ENCODE measurements at places on chromosomes 4 and X.

DNA sequence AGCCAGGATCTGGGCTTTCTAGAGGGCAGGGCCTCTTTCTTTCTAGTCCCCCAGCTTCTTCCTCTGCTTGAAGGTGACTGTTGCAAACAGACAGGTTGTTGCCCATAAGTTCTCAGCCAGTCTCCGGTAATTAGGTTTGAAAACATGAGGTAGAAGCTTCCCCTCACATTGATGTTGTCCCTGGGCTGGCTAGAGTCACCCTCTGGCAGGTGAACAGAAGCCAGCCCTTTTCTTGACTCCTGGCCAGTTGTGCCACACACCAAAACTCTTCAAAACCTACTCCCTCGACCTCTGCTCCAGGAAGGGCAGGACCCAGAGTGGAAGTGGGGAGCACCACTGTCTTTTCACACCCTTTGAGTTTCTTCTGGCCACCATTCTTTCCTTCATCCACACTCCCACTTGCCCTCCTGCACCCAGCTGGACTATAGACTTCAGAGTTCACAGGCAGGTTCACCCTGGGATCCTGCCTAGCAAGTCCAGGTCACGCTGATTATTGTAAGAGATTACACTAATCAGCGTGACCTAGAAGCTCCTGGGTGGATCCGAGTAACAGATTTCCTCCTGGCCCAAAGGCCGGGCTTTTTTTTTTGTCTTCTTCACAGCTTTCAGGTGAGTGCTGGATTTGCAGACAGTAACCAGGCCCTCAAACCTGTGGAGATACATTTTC lies 37.4 kb upstream of the ARHGAP6 start:
- no peak for DNase-seq

GRCh38 chr4:33111117-33111516 lies 2390.9 kb downstream of the PCDH7 start:
- DNase-seq, result no peak

DNA sequence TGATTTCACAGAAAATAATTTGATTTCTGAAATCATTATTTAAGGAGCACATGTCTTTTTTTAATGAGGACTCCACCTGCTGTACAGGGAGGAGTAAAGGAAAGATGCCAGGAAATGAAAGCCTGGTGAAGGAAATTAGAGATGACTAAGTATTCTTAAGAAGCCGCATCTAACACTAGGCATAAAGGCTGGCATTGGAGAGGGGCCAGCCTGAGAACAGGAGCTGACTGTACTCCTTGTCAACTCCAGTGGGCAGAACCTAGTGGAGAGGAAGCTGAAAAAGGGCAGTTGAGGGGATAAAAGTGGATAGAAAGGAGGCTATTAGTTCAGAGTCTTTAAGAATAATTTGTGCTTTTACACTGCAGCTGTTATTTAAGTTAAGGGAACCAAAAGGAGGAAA lies 393.0 kb downstream of the PPP1R2C start:
- DNase-seq, result no peak

GRCh38 chr4:111880116-111880515 lies 265.1 kb upstream of the FAM241A start:
- no peak for DNase-seq

DNA sequence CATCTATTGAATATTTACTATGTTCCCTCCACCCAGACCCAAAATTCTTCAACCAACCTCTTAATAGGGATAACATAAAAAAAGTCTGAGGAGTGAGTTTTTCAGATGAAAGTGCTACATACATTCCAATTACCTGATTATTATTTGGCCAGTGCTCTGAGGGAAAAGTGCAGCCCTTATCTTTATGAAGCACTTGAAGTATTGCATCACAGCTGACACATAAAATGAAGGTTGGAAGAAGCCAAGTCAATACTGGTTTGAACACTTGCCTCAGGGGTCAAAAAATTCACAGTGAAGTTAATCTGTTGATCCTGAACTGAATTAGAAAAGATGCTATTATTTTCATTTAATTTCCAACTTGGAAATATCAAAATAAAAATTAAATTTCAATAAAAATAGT lies 498.9 kb downstream of the INPP4B start:
- no peak for DNase-seq

DNA sequence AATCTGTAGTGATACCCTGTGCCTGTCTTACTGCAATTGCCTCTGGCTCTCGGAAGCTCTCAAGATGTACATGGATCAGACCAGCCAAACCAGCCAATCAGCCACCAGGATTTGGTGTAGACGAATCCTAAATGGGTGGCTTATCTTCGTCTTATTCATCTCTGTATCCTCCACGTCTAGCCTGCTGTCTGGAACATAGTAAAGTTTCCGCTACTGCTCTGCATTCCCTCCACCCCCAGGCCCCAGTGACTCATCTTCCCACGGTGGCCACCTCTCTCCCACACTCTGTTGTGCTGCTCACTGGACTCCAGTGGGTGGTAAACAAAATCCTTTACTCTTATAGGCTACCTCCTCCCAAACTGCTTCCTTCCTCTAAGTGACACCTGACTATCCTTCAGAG lies 37.8 kb downstream of the SEPTIN6 start:
- DNase-seq, result peak; percentile 19

GRCh38 chr4:70023218-70023617 lies 5.0 kb upstream of the HTN3 start:
- DNase-seq, result no peak

DNA sequence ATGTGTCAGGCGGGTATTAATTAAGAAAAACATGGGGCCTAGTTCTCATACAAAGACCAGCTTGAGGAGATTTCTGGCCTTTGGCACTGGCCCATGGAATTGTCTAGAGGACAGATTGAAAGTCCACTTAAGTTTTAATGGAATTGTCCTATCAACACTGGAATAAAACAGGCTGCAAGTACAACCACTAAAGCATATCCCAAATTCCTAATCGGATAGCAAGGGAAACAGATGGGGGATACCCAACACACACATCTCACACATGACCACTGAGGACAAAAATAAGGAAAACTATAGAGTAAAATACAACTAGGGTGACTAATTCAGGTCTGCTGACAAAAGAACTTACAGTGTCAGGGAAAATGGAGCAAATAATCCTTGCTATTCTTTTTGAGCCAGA lies 167.8 kb downstream of the GASK1B start:
- DNase-seq, result no peak

DNA sequence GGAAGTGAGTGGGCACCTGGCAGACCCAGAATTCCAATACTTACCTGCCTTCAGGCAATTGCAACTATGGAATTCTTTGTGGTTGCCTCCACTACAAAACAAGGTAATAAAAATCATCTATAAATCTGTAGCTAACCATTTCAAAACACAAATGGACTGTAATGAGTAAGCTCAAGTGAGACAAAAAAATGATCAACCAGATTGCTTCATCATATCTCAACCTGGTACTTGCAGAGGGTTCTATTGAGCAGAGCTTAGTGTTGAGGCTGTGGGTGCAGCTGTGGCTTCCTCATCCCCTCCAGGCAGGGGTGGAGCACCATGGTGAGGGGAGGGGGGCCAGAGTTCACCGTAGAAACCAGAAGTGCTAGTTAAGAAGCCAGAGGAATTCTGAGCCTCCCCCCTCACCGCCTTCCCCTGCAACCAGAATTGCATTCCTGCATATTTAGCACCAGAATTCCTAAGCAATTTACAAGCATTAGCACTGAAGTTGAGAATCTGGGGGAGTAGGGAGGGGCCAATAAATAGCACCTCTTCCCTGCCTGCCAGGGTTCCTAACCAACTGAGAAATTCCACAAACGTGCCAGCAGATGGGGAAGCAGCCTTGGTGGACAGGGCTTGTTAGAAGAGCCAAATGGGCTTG lies 11.5 kb downstream of the CTAG1A start:
- DNase-seq, result no peak

DNA sequence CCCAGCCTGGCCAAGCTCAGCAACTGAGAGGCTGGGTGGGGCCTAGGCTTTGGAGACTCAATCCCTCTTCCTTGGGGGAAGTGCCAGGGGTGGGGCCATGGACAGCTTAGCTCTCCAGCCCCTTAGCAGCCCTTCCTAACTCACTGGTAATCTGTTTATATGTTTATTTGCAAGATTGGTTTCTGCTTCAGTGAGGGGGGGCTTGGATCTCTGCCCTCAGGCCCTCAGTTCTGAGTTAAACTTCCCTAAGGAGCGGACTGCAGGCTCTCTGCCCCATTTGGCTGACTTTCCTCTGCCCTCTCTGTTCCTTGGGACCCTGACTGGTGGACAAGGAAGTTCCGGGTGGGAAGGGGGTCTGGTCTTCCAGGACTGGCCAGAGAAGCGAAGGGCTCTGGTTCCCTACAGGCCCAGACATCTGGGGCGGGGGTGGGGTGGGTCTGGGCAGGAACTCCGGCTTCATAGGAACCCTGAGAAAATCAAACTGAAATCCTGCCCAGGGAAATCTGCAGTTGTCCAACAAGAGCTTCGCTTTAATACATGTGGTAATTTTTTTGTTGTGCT lies 51.4 kb downstream of the NALF2 start:
- no peak for DNase-seq

GRCh38 chrX:103831803-103832544 lies at the start of gene RAB9B:
TSS of gene RAB9B (minus strand) at chrX:103832257. CDS start at chrX:103825784, 6,473 bp downstream.
- DNase-seq, result no peak

DNA sequence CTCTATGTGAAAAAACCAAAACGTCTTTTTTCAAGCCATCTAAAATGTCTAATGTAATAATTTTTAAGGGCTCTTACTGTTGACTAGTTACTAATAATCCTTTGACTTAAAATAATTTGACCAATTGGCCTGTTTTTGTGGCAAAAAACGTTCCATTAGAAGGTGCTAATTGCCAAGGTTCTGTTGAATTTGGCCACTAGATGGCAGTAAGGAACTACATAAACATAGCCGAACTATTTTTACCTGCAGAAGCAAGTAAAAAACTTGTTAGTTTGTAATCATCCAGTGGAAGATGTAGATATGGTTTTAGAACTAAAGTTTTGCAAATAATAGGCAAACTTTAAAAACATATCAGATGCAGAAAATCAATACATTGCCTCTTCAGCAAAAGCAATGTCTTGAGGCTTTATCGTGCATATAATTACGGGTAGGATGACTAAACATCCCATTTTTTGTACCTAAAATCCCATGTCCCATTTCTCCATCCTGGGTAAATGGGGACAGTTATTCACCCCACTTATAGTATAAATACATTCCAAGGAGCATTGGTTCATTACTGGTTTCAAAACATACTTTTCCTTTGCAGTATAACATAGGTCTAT lies 57.6 kb downstream of the PROM1 start:
- no peak for DNase-seq

GRCh38 chr4:79399076-79399475 lies 9.0 kb downstream of the GK2 start:
- DNase-seq, result no peak

DNA sequence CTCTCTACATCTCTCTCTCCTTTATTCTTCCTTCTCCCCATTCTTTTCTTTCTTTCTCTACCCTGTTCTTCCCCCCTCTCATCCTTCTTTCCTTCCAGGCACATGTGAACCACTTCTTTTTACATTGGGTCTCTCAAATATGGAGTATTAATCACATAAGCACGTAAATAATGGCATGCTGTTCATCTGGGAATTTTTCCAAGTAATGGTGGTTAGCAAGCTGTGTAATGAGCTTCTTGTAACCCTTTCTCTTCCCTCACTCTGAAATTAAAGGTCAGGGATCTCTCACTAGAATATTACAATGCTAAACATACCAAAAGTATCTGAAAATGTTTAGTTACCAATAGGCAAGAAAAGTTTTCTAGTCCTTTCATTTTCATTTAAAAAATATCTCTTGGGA lies 239.9 kb upstream of the TEX13A start:
- no peak for DNase-seq

- no peak for DNase-seq
These were observed 202.0 kb upstream of the PCDH7 start for GRCh38 chr4:30518211-30518610.

DNA sequence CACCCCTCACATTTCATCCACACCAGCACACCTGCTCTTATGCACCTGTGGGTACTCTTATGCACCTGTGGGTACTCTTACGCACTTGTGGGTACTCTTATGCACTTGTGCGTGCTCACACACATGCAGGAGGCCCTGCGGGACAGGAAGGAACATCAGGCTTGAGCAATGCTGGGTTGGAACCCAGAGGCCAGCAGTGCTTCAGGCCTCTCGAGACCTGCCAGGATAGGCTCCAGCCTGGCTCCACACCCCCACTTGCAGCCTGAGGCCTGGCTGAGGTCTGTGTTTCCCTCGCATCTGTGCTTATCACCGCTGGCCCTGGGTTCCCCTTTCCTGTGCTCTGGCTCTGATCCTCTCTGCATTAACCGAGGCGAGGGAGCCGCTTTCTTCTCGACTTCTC lies 34.7 kb downstream of the SORCS2 start:
- DNase-seq, result no peak

- DNase-seq, result no peak
These were observed 54.4 kb upstream of the LCORL start for GRCh38 chr4:18075823-18076433.

DNA sequence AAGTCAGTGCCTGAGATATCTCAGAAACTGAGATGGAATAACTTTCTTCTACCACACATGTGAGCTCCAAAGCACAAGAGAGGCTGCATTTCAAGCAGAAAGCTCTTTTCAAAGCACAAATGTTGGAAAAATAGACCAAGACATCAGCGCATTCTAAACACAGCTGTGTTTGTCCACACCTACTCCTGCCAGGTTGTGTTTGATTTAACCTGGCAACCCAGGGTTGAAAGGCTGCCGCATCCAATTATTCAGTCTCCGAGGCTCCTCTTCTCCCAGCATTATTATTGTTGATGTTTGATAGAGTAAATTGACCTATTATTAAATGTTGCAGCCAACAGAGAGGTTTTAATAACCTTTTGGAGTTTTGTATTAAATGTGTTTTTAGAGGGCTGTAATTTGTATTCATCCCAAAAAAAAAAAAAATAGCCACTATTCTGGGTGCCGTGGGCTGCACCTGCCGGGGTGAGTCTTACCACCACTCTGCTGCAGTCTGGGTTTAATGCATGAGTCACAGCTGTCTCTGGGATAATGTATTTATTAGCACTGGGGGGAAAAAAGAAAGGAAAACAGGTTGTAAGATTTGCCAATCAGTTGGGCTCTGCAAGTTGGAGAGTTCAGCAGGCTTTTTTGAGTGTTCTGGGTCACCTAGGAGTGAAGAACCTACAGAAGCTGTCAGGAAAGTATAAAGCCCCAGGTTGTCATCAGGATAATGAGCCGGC lies 105.2 kb upstream of the NOCT start:
- no peak for DNase-seq

GRCh38 chr4:11589676-11590075 lies 161.0 kb upstream of the HS3ST1 start:
- DNase-seq, result no peak

- DNase-seq, result no peak
These were observed 133.3 kb downstream of the PJA1 start for GRCh38 chrX:69031971-69032391.

DNA sequence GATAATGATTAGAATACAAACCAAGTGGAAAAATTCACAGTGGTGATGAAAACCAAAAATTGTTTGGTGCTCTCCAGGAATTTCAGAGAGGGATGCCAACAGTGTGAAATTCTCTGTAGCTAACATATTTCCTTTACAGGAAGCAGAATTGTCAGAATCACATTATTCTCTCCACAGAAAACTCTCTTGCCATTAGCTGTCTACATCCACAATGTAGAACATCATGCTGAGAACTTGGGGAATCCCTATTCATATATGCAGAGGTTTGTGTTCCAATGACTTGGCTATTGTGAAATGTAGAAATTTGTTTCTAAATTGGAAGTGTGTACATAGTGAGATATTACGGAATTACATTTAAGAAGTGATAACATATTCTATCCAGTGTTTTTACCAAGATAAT lies 142.0 kb downstream of the PCDH7 start:
- no peak for DNase-seq
